ENCODE measurements at places on chromosomes 1 and 21.
A peak's percentile ranks its signal among the peaks of the same experiment; 100 is the strongest.

DNA sequence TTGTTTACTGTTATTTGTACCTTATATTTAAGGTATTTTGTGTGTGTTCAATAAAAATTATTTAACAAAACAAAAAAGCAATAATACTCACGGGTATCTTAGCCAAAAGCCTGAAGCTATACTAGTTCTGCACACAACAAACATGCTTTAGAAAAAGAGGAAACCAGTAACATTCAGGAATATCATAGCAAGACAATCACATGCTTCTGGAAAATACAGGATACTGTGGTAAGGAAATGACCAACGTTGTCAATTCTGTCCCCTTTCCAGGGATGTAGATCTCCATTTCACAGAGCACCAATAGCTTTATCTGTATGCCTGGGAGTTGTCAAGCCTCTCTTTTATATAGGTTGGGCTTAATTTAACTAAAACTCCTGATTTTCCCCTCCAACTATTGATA, 288.4 kb downstream of the SMYD3 start:
- DNase-seq, result no peak

DNA sequence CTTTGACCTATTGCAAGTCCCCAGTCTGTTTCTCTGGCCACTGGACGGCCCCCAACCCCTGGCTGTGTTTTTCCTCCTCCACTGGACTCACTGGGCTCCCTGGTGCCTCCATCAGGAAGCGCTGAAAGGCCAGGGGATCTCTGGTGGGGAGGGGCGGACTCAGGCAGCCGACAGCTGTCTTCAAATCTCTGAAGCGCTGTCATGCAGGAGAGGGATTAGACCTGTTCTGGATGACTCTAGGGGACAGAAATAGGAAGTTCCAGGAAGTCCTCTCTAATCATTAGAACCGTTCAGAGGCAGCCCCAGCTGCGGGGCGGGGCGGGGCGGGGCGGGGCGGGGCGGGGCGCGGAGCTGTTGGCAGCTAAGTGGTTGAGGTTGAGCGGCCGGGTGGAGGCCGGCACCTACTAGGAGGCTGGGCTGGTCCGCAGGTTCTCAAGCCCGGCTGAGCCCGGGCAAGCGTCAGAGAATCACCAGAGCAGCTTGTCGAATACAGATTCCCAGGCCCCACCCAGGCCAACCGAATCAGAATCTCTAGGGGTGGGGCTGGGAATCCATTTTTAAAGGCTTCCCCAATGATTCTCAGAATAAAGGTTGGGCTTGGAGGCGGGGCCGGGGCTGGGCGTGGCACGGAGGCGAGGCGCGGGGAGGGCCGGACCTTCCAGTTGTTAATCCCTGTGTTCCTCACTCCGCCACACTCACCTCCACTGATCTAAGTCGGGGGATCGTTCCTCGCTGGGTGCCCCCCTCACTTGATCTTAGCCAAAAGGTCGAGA, 11.4 kb upstream of the PHLDA3 start:
- no peak for DNase-seq

GRCh38 chr21:35609263-35609662, 451.1 kb downstream of the SETD4 start:
- DNase-seq, result no peak

DNA sequence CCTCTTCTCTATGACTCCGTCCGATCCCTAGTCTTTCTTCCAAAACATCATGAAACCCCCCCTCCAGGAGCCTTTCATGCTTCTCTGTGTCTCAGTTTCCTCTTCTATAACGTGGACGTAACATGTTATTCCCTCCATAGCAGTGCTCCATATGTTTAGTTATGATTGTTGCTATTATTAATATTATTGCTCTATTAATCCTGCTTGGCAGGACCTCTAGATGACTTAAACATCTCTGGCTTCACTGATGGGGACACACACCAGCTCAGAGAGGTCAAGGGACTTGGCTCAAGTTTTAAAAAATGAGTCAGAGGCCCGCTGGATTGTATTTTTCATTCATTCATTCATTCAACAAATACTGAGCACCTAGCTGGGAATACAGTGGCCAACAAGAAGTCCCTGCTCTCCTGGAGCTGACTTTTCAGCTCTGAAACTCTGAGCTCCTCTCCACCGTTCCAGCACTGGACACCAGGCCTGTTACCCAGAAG, 404 bp upstream of the CPLANE2 start:
- no peak for DNase-seq

DNA sequence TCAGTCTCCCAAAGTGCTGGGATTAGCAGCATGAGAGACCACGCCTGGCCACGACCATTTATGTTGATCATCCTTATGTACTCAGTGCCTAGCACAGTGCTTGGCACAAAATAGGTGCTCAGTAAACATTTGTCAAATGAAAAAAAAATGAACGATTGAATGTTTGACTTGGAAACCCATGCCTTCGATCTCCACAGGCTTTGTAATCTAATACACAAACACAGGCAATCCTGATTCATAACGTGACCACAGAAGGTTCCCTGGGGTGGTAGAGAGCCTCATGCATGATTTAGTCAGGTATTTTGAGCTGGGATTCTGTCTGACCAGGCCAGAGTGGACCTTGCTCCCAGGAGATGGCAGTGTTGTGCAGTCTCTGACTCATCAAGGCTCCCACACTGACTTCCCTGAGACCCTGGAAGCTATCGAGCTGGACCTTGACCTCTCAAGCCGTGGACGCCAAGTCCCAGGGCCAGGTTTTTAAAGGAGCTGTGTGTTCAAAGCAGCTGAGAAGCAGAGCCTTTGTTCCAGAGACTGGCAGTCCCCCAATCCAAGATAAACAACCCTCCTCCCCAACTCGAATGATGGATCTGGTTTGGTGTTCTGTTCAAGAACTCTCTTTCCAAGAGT, 81.1 kb downstream of the PGM1 start:
- peak; percentile 22 for DNase-seq

GRCh38 chr1:177798614-177799013, 171.2 kb downstream of the SEC16B start:
- DNase-seq, result no peak

- no peak for DNase-seq
Observed at GRCh38 chr1:203671047-203671446, 44.4 kb downstream of the ATP2B4 start.

DNA sequence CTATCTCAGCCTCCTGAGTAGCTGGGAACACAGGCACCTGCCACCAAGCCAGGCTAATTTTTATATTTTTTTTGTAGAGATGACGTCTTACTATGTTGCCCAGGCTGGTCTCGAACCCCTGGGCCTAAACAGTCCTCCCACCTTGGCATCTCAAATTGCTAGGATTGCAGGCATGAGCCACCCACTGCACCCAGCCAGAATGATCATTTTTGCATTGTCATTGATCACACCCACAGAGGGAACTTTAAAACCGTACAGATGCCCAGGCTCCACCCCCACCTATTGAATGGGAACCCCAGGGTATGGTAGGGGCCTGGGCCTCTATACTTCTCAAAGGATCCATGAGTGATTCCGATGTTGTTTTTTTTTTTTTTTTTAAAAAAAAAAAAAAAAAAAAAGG, 36.7 kb downstream of the ETNK2 start:
- no peak for DNase-seq

GRCh38 chr1:222877854-222878253, 63.0 kb downstream of the DISP1 start:
- no peak for DNase-seq

- peak; percentile 2 for DNase-seq
Observed at GRCh38 chr21:31781737-31782136, 49.8 kb upstream of the SCAF4 start.

DNA sequence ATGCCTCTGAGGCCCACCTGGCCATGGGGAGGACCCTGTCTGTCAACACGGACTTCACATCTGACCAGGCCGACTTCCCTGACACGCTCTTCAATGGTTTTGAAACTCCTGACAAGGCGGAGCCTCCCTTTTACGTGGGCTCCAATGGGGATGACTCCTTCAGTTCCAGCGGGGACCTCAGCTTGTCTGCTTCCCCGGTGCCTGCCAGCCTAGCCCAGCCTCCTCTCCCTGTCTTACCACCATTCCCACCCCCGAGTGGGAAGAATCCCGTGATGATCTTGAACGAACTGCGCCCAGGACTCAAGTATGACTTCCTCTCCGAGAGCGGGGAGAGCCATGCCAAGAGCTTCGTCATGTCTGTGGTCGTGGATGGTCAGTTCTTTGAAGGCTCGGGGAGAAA, 101.8 kb downstream of the ADARB1 start:
- DNase-seq, result no peak

GRCh38 chr1:85467929-85468540, 3.1 kb upstream of the DDAH1 start:
- DNase-seq, result no peak

DNA sequence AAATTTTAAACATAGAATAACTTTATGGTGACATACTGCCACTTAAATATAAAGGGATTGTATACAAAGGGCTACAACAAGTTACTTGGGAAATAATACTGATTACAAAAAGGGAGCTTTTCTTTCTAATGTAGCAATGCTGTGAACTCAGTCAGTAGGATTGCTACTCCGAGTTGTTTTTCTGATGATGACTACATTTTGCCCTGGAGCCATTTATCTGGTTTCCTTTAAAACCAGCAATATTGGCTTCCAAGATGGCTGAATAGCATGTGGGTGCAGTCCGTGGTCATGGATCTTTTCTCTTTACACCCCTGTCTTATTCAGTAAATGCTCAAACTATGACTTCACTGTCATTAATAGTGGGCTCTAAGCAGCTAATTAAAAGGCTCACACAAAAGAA, 92.6 kb upstream of the NEK7 start:
- peak; percentile 70 for DNase-seq

DNA sequence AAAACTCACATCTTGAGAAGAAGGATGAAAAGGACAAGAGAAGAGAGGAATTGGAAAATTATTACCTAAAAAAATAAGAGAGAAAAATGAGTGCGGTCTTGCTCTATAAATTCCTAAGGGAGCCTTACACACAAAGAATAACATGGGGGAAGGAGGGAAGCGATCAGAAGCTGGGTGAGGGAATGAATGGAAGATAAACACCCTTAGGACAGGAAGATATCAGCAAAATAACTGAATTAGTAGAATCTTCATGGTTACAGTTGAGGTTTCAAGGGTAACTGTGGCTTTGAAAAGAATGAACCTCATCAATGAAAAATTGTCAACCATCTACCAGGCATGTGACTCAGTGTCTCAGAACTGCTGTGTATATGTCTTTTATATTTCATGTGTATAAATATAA, 192.5 kb upstream of the FOXD3 start:
- DNase-seq, result no peak

DNA sequence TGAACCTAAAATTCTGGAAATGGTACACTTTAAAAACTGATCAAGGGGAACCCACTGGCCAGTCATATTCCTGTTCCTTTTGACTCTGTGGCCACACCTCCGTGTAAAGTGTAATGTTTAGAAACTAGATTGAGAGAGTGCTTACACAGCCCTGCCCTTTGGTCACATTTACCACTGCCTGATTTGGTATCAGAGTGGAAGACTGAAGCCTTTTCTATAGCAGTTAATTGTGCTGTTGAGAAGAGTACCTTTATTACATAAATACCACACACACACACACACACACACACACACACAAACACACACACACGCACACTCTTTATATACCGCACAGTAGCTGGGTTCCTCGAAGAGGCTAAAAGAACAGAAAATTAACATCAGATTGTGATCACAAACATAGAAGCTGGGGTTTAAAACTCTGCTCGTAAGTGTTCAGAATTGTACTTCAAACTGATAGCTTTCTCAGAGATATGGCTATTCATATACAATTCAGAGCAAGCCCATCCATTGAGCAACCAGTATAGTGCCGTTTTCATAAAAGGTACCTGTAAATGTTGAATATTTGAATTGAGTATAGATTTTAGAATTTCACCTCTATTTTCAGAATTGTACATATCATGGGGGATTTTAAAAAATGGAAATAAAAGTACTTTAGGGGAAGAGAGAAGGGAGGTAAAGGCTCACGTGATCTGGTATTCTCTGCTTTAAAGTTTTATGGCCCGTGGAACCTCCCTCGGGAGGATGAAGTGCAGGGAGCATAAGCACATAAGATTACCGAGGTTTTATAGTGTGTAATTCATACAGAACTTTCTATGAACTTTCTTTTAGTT, 37.5 kb downstream of the CAMTA1 start:
- peak; percentile 20 for DNase-seq

- DNase-seq, result no peak
Observed at GRCh38 chr21:21137986-21138385, 139.8 kb downstream of the NCAM2 start.

- no peak for DNase-seq
Observed at GRCh38 chr1:52204696-52205095, 62.8 kb downstream of the ZFYVE9 start.

DNA sequence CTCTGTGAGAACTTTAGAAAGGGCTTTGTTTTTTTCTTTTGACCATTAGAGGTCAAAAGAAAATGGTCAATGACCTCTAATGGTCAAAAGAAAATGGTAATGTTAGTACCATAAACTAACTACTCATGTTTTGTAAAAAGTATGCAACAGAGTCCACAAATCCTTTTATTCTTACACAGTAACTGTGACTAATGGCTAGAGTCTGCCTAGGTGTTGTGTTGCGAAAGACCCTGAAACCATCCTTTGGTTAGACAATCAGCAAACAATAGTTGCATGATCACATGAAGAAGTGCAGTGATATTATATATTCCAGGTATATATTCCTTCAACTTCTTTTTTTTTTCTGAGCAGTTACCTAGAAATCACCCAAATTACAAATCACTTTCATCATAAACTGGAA, 40.9 kb downstream of the NEGR1 start:
- DNase-seq, result no peak

GRCh38 chr1:109188200-109188599, 25.5 kb upstream of the SARS1 start:
- DNase-seq, result no peak

DNA sequence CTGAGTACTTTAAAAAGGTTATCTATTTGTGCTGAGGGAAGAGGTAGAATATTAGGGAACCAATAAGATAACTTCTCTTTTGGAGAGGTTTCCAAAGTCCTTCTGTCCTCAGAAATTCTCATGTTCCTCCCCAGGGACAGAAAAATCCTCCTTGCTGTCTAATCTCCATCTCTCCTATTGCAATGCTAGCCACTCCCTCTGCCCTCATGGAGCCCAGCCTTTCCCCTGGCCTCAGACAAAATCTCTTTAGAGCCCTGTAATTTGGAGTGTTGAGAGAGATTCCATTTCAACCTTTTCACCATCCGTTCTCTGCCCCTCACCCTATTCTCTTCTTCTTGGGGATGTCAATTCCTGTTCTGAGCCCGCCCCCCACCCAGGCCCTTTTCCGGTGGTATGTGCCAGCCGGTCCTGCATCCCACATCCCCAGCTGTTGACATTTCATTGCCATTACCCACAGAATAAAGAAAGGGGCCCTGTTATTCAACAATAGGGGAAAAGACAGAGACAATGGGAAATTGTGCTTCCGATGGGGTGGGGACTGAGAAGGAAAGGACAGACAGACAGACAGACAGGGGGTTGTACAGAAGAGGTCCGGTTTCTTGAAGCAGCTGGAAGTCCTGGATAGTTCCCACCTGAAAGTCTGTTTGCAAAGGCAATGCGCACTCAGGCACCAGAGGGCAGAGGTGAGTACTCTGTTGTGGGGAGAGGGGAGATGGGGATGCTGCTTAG, at the start of gene HAPLN2:
Gene HAPLN2, plus strand, starts transcription at position 563 of the 729 bp plus-strand sequence. CDS start 4,076 bp downstream, outside the sequence.
- DNase-seq, result no peak

GRCh38 chr21:38924954-38925353, 119.2 kb downstream of the ETS2 start:
- no peak for DNase-seq

Measured in SK-N-MC (cell line).